ENCODE measurements at places on chromosomes 3 and 15. TPM values are rescaled to one million over a fixed set of nuclear protein-coding genes. Genes with fewer than 3 reads are reported as not detected.

AMIGO3 gene
- total RNA-seq = 1.4 TPM

ACOX2 gene
- 19.7 TPM for total RNA-seq

GRCh38 chr3:112123548-112123947 lies 9.5 kb downstream of the GCSAM start:
- DNase-seq = no peak

GRCh38 chr15:73800662-73801345 lies 47.7 kb upstream of the INSYN1 start:
- peak; percentile 30 for DNase-seq

EEFSEC gene
- total RNA-seq = 26.1 TPM

DNA sequence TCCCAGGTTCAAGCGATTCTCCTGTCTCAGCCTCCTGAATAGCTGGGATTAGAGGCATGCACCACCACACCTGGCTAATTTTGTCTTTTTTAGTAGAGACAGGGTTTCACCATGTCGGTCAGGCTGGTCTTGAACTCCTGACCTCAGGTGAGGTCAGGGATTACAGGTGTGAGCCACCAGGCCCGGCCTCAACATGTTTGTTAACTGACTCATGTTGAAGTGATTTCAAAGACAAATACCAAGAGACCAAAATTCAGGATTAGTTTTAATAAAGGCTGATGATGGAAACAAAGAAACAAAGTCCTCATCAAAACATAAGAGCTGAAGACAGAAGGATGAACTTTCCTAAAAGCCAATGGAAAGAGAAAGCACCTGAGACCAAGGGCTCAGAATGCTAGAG lies 36.5 kb downstream of the SLC12A6 start:
- DNase-seq = no peak

PAK2 gene
- 48.3 TPM for total RNA-seq

- DNase-seq = no peak
Observed at GRCh38 chr3:168815946-168816345, 720.2 kb upstream of the GOLIM4 start.

DLL4 gene
- 6.5 TPM for total RNA-seq

SNRPA1 gene
- total RNA-seq = 55.3 TPM

ARRDC4 gene
- total RNA-seq = 25.4 TPM

DNA sequence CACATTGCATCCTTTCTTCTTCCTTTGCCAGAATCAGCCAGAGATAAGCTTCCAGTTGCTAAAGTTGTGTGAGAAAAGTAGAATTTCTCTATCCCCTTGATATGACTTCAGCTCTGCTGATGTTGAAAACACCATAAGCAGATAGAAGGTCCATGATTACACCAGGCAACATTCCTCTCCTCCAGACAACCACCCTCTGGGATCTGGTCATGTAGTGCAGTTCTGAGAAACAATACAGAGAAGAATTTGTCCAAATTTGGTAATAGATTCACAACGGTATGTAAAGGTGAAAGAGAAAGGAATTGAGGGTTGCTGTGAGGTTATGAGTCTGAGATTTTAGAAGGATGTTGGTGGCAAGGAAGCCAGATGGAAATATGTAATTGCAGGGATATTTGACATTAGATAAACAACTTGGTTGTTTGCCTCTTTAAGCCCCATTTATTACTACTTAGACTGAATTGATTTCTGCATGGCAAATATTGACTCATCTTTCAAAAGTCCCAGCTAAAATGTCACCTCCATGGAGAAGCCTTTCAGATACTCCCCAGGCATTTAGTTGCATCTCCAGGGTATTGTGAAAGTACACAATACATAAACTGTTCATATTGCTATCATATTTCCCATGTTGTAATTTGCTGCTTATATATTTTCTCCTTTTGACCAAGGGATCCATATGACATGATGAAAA lies 134.9 kb downstream of the GAP43 start:
- DNase-seq = no peak

- no peak for DNase-seq
Observed at GRCh38 chr3:40546816-40547215, 22.1 kb downstream of the ZNF621 start.

- DNase-seq = no peak
Observed at GRCh38 chr3:196216089-196216564, at the start of gene SLC51A. Gene SLC51A (plus strand): TSS chr3:196216534. CDS start chr3:196216713, 179 bp downstream.

- DNase-seq = no peak
Observed at GRCh38 chr3:98980915-98981596, 79.6 kb upstream of the DCBLD2 start.
